Stimulated activated CD4-positive, alpha-beta T cell treated with anti-CD3 and anti-CD28 coated beads, Interleukin-15, amount 100 ng/mL, for 1 hour (primary cell): ENCODE measurements at places on chromosomes 6 and 20.

DNA sequence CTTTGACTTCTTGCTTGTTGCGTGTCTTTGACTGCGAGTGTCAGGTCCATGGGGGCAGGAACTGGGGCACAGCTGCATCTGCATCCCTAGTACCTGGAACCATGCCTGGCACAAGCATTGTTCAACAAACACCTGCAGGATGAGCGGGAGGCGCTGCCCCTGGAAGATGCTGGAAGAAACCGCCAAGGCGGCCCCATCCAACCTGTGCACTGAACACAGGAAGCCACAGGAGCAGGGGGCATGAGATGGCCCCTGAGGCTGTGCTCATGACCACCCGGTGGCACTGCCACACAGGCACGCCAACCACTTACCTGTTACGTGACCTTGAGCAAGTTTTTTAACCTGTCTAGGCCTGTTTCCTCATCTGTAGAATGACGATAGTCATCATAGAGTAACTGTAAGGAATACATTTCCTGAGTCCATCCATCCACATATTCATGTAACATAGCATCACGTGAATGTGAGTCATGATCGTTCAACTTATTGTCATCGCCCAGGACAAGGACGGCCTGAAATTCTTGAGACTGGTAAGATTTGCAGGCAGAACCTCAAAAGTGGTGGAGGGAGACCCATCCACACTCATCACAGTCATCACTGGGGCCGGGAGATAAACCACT is 374.2 kb downstream of the PREX1 start:
- DNase-seq = no peak

GRCh38 chr6:82589509-82590206 is 226.0 kb downstream of the TPBG start:
- DNase-seq = no peak

DNA sequence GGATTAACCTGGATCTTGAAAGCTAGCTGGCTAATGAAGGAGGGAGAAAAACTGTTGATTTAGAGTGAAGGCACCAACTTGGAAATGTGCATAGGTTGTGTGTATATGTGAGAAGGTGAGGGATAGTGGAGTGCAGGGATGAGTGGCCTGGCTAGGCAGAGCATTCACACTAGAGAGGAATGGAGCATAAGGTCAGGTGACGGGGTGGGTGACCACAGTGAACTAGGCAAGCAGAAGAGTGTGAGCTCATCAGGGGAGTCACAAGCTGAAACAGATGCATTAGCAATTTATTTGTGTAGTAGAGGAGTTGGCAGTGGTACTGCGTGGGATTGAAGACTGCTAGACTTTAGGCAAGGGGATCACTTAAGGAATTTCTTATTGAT is 10.5 kb downstream of the ANKRD66 start:
- no peak for DNase-seq

- DNase-seq = no peak
These were observed 261.4 kb upstream of the PRDM1 start for GRCh38 chr6:105824732-105825131.

DNA sequence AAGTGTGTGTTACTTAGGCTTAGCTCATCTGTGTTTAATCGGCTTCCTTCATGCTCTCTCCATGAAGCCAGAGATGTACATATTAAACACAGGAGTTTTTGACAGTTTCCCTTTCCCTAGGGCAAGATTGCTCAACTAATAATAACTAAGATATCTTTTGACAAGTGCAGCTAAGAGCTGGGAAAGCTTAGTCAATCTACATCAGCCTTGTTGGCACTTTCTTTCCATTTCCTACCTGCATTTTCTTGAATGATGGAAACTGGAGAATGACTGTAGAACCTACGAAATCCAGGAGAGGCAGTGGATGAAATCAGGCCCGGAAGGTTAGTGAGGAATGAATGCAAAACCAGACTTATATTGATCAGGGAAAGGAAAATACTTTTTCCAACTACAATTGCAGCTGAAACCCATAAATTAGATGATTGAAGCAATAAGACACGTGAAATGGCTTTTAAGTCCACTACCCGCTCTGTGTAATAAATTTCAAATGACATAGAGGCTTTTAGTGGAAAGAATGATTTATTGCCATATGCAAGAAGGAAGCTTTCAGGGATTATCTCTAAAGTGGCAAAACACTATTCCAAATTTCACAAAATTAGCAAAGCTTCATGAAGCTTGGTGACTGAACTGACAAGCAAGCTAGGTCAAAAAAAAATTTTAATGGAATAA is 237.2 kb upstream of the ID4 start:
- DNase-seq = no peak

GRCh38 chr20:62966212-62967148 is 14.0 kb downstream of the SLC17A9 start:
- DNase-seq = no peak

- no peak for DNase-seq
These were observed 278 bp downstream of the UST start for GRCh38 chr6:148747145-148747470.

- no peak for DNase-seq
These were observed 98.1 kb upstream of the AKAP12 start for GRCh38 chr6:151141685-151142084.

DNA sequence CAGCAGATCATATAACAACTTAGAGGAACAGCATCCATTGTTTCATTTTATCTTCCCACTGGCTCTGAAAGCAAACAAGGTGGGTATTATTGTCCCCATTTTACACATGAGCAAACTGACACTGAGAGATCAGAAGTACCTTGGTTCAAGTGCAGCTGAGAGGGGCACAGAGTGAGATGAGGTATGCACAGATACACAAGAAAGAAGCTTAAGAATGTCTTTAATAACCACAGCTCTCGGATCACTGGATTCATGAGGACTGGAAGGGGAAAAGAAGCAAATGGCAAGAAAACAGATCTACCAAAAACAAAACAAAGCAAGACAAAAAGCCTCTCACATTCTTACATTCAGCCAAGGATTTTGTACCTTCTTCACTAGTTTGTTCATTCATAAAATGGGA is 10.6 kb downstream of the SLC2A10 start:
- no peak for DNase-seq

DNA sequence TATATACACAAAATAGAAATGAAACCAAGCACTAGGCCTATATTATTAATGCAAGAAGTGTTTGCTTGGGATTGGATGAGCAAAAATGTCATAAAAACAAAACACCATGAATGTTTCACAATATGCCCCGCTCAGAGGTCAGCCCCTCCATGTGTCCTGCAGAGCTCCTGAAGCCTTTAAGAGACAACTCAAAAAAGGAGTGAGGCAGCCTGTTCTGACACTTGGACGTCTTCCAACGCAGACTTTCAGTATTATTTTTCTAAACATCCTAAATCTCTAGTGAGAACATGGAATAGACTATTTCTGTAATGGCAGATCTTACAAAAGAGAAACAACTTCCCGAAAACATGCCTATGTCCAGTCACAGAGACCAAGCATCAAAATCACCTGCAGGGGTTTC is 322.6 kb downstream of the PRKN start:
- no peak for DNase-seq

DNA sequence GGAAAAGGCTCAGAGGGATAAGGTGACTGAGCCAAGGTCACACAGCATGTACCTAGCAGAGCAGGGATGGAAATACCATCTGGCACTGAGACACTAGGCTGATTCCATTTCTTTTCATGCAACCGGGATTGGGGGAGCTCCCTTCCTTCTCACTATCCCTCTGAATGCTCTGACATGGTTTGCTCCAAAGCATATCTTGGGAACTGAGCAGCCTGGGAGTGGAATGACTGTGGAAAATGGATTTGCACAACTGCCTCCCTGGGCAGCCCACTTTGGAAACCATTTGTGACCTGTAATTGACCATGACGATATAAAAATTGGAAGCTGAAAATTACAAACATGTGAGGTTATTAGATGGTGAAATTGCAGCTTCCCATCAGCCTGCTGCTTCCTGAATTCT is 309.0 kb upstream of the CHD6 start:
- no peak for DNase-seq

- no peak for DNase-seq
These were observed 93.7 kb upstream of the CBLN4 start for GRCh38 chr20:56098981-56099500.

DNA sequence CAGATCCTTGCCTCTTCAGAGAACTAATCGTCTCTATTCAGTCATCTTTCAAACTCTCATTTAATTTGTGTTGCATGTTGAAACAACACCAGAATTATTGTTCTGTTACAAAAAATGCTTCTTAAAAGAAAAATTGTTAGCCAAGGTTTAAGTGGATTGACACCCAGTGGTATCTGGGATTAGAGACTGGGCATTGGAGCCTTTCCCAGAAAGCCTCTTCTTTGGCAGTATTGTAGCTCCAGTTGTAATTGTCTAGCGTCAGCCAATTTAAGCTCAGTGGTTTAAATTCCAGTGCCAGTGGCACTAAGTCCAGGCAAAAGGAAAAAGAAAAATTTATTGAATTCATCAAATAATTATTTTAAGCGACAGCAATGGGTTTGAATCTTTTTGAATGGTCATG is 801 bp downstream of the CCDC28A start:
- DNase-seq = no peak

DNA sequence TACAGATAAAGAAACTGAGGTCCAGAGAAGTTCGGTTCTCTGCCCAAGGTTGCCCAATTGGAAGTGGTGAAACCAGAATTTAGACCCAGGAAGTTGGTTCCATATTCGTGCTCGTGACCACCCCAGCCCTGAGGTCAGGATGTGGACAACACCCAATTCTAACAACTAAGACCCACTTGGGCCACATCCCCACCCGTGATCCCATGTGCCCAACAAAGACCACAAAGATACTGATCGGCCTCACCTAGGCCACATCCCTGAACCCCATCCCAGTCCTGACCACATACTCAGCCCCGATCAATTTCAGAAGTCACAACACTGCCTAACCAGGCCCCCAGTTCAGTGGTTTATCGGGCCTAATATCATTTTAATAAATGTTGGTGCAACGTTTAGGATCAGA is 138.4 kb downstream of the PREX1 start:
- DNase-seq = no peak

DNA sequence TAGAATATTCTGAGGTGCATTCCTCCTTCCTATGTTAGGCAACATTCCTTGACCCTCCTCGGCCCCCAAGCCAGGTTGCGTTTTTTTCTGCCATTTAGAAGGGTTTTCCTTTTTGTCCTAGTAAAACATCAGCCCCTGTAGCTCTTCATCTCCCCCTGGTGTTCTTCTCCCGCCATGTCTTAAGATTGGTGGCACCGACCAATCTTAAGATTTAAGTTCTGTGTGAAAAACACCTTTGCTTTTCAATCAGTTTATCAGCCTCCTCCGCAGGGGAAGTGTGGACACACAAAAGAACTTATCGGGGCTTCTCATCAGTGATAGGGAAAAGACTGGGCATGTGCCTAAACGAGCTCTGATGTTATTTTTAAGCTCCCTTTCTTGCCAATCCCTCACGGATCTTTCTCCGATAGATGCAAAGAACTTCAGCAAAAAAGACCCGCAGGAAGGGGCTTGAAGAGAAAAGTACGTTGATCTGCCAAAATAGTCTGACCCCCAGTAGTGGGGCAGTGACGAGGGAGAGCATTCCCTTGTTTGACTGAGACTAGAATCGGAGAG is 719 bp upstream of the EDN1 start:
- DNase-seq = no peak

- DNase-seq = no peak
These were observed 187.8 kb downstream of the TAF4 start for GRCh38 chr20:61877776-61878477.

DNA sequence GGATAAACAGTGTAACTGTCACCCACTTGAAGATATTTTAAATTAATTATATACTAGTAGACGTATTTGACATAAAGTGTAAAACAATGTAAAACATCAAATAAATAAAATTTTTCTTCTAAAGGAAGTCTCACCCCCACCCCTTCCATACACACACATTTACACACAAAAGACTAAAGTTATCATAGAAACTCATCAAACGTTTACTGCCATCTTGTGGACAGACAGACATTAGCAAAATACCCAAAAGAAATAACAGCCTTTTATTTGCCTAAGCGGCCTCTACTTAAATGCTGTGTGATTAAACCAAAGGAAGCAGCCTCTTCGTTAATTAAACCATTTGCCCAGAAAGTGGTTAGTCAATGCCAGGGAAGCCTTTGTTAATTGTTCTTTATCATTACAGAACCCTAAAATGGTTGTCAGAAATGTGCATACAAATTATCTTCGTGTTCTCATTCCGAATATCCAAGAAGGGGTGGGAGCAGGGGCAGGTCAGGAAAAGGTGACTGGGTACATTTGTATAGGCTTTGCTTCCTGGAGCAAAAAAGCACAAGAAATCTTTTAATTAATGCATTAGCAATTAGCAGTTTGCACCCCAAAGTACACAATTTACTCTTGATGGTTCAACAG is 176.2 kb upstream of the SASH1 start:
- DNase-seq = no peak

DNA sequence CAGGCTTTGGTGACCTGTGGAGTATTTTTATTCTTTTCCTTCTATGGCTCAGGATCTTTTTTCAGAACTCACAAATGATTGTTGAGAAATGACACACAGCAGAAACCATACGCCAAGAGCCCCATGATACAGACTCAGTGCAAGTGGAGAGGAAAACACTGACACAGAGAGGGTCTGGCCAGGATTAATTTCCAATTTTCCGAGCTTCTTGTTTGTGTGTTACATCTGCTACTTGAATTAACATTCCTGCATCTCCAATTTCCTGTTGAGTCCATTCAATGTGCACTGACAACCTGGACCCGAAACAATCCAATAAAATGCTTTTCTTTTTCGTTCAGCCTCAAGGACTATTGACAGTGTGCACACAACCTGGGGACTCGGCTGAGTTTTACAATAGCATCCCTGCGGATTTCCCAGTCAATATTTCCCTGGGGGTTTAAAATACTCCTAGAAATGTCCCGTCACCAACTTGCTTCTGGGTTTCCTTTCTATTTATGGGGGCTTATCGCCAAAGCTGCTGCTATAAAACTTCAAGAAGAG is 4.9 kb upstream of the MLN start:
- DNase-seq = no peak

DNA sequence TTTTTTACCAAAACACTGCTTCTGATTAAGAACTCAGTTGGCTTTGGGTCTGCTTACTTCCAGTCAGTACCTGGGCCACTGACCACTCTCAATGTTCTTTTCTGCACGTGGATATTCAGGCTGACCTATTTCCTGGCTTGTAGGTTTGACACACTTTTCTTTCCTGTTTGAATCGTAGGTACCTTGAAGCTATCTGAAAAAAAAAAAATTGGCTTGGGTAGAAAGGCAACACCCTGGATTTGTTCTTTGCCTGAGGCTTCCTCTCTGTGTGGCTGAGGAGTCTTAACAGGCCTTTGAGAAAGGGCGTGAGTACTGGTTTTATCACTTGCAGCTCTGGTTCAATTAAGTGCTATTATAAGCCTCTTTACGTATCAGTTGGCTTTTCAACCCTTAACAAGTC is 60.6 kb upstream of the IL20RA start:
- DNase-seq = no peak

GRCh38 chr20:24575811-24576210 is 106.4 kb downstream of the SYNDIG1 start:
- no peak for DNase-seq

GRCh38 chr6:166763606-166764472 is 136.8 kb upstream of the RPS6KA2 start:
- DNase-seq = no peak
